ENCODE measurements at places on chromosomes 2 and 18.

GRCh38 chr2:216984937-216985336, 125.1 kb upstream of the TNP1 start:
- no peaks in the 10 kb centered on the region for H3K36me3 ChIP-seq
- no peak for DNase-seq
- no peak overlapping the region for H3K4me3 ChIP-seq
- H3K27me3 ChIP-seq = no peaks in the 10 kb centered on the region
- H3K4me1 ChIP-seq = no peaks in the 10 kb centered on the region

GRCh38 chr18:32368991-32369390, 101.7 kb downstream of the GAREM1 start:
- H3K27ac ChIP-seq = no peak overlapping the region
- H3K36me3 ChIP-seq = no peaks in the 10 kb centered on the region
- H3K4me1 ChIP-seq = no peaks in the 10 kb centered on the region

GRCh38 chr2:26606847-26607190, 34.3 kb downstream of the CIB4 start:
- no peak overlapping the region for H3K27ac ChIP-seq
- no peaks in the 10 kb centered on the region for H3K4me1 ChIP-seq

DNA sequence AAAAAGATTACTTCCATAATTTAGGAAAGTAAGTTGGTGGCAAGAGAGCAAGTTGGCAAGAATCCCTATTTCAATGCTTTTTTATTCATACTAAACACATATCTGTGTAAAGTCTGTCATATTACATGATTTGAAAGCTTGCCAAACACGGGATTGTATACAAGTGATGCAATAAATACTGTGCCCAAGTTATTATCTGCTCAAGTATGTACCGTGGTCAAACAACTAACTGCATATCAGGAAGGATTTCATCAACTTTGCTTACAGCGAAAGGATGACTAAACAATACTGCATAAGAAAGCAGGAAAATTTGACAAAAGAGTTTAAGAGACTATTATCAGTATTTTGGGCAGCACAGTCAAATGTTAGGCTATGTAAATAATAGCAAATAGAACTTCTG, 69.6 kb upstream of the SCN1A start:
- no peak overlapping the region for H3K27ac ChIP-seq
- no peaks in the 10 kb centered on the region for H3K27me3 ChIP-seq
- H3K4me1 ChIP-seq = no peaks in the 10 kb centered on the region
- no peak overlapping the region for H3K4me3 ChIP-seq
- no peaks in the 10 kb centered on the region for H3K36me3 ChIP-seq

- H3K4me3 ChIP-seq = no peak overlapping the region
- no peak overlapping the region for H3K27ac ChIP-seq
- no peaks in the 10 kb centered on the region for H3K36me3 ChIP-seq
- DNase-seq = no peak
- H3K4me1 ChIP-seq = no peaks in the 10 kb centered on the region
Measured at GRCh38 chr2:39870871-39871270, 91.8 kb upstream of the THUMPD2 start.

- no peak overlapping the region for H3K4me3 ChIP-seq
- H3K4me1 ChIP-seq = no peaks in the 10 kb centered on the region
- H3K36me3 ChIP-seq = no peaks in the 10 kb centered on the region
- H3K27me3 ChIP-seq = no peaks in the 10 kb centered on the region
- H3K27ac ChIP-seq = no peak overlapping the region
Measured at GRCh38 chr2:119478188-119478977, 45.9 kb downstream of the SCTR start.

DNA sequence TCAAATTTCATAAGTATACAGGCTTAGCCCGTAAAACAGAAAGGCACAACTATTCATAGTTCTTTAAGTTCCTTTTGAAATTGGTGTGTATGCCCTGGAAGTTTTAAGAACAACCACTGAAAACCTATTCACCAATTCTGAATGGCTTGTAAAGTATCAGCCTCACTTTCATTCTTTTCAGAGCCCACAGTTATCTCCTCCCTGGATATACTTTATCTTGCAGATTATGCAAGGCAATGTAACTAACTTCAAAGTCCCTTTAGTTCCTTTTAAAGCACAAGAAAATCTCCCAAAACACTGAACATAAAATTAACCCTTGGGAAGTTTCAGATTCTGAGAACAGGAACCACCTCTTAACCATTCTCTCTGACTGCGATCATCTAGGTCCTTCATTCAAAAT, 1.1 kb downstream of the STRN start:
- H3K27me3 ChIP-seq = no peaks in the 10 kb centered on the region
- no peaks in the 10 kb centered on the region for H3K36me3 ChIP-seq
- H3K4me1 ChIP-seq = peaks cover 8% of the 10 kb centered on the region
- peak overlapping the region; percentile 83 for H3K4me3 ChIP-seq

GRCh38 chr2:3192920-3193319, 184.7 kb downstream of the EIPR1 start:
- DNase-seq = no peak
- peaks cover 37% of the 10 kb centered on the region for H3K36me3 ChIP-seq
- H3K27me3 ChIP-seq = no peaks in the 10 kb centered on the region
- no peak overlapping the region for H3K4me3 ChIP-seq
- no peak overlapping the region for H3K27ac ChIP-seq

DNA sequence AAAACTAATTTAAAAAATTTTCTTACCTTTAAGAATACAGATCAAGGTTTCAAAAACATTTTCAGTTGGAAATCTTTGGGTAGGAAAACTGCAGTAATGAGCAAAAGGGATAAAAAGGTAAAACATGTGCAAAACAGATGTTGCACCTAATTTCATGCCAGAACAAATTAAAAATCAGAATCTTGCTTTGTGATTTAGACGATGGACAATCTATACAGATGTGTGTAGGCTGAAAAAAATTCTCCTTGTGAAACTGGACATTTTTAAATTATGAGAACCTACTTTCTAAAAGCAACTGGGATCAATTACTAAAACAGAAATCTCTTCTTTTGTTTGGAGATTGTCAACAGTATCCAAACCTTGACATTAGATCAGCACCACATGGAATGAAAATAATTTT, 183.2 kb upstream of the ITGA4 start:
- DNase-seq = no peak
- H3K36me3 ChIP-seq = no peaks in the 10 kb centered on the region
- no peak overlapping the region for H3K4me3 ChIP-seq
- peaks cover 7% of the 10 kb centered on the region for H3K4me1 ChIP-seq

- no peaks in the 10 kb centered on the region for H3K36me3 ChIP-seq
- H3K4me1 ChIP-seq = no peaks in the 10 kb centered on the region
- no peaks in the 10 kb centered on the region for H3K27me3 ChIP-seq
- no peak overlapping the region for H3K27ac ChIP-seq
- H3K4me3 ChIP-seq = no peak overlapping the region
Measured at GRCh38 chr2:202822411-202822810, 49.2 kb downstream of the ICA1L start.

- no peak for DNase-seq
- H3K27me3 ChIP-seq = peaks cover 3% of the 10 kb centered on the region
- peak overlapping the region; percentile 58 for H3K4me3 ChIP-seq
- H3K4me1 ChIP-seq = no peaks in the 10 kb centered on the region
Measured at GRCh38 chr2:62506421-62506750, 391 bp upstream of the TMEM17 start.

- H3K4me3 ChIP-seq = no peak overlapping the region
- no peak overlapping the region for H3K27ac ChIP-seq
- H3K27me3 ChIP-seq = no peaks in the 10 kb centered on the region
- no peaks in the 10 kb centered on the region for H3K4me1 ChIP-seq
- no peak for DNase-seq
Measured at GRCh38 chr18:79173742-79174141, 104.5 kb downstream of the ATP9B start.

- no peak overlapping the region for H3K4me3 ChIP-seq
- peaks cover 34% of the 10 kb centered on the region for H3K36me3 ChIP-seq
- H3K4me1 ChIP-seq = peaks cover 14% of the 10 kb centered on the region
Measured at GRCh38 chr2:174624895-174625430, 27.4 kb upstream of the WIPF1 start.

DNA sequence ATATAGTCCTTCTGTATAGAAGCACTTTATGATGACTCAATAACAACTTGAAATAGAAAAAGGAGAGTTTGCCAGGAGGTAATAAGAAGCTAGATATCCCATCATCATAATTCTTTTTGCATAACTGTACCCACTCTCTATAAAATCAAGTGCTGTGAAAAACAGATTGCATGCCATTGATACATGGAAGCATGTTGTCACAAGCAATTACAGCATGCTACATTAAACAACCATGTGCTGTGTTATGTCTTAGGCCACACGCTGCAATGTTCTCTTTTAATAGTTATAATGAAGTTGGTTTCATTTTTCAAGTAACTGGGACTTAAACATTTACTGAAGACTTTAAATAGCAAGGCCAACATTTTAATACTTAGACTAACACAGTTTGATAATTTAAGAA, 264.2 kb downstream of the RPRM start:
- DNase-seq = no peak
- H3K4me3 ChIP-seq = no peak overlapping the region
- no peaks in the 10 kb centered on the region for H3K27me3 ChIP-seq
- H3K27ac ChIP-seq = no peak overlapping the region
- no peaks in the 10 kb centered on the region for H3K36me3 ChIP-seq

DNA sequence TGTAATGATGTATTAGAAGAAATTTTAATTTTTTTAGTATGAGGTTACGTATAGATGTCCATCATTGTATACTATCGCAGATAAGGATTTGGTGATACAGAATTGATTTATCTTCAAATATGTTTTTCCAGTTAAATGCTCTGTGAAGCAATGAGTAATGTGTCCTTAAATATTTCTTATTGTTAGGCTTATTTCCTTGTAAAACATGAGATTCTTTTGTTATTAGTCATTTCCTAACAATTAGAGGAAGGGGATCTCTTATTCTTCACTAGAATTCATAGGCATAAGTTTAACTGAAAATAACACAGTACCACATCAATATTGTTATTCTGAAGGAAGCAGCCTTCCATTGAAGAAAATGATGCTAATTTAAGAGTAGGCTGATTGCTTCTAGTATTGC, 15.5 kb upstream of the OTX1 start:
- no peak for DNase-seq
- no peaks in the 10 kb centered on the region for H3K4me1 ChIP-seq
- no peaks in the 10 kb centered on the region for H3K27me3 ChIP-seq
- no peak overlapping the region for H3K27ac ChIP-seq
- no peaks in the 10 kb centered on the region for H3K36me3 ChIP-seq
- H3K4me3 ChIP-seq = no peak overlapping the region

DNA sequence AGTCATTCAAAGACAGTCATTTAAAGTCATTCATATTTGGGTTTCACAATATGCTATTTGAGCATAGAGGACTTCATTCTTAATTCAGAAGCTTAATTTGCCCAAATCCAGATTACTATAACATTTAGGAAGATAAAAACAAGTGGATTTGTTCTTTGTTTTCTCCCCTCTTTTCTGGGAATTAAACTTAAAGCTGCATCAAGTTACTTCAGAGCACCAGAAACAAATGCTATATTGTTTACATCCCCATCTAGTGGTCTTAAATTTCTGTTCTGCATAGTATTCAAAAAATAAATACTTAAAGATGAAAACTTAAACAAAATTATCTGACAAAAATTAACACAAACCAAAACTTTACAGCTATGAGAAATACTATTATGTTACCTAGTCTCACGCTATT, 34.7 kb upstream of the MARCHF7 start:
- H3K27me3 ChIP-seq = no peaks in the 10 kb centered on the region
- no peak for DNase-seq
- H3K4me1 ChIP-seq = no peaks in the 10 kb centered on the region
- no peak overlapping the region for H3K27ac ChIP-seq
- no peak overlapping the region for H3K4me3 ChIP-seq

DNA sequence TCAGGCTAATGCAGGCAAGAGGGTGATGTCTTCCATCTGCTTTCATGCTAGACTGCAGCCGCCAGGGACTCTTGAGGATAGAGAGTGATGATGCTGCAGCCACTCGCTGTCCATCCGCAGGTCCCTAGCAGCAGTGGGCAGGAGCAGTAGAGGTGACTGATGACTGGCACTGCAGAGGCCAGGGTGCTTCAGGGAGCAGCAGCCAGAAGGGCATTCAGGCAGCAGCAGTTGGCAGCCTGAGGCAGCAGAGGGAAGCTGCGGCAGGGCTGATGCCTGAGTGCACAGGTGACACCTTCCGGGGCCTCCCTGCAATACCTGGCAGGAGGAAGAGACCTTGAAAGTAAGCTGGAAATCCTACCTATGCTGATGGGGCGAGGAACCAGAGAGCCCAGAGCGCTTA, 214.2 kb downstream of the ICOS start:
- DNase-seq = no peak

DNA sequence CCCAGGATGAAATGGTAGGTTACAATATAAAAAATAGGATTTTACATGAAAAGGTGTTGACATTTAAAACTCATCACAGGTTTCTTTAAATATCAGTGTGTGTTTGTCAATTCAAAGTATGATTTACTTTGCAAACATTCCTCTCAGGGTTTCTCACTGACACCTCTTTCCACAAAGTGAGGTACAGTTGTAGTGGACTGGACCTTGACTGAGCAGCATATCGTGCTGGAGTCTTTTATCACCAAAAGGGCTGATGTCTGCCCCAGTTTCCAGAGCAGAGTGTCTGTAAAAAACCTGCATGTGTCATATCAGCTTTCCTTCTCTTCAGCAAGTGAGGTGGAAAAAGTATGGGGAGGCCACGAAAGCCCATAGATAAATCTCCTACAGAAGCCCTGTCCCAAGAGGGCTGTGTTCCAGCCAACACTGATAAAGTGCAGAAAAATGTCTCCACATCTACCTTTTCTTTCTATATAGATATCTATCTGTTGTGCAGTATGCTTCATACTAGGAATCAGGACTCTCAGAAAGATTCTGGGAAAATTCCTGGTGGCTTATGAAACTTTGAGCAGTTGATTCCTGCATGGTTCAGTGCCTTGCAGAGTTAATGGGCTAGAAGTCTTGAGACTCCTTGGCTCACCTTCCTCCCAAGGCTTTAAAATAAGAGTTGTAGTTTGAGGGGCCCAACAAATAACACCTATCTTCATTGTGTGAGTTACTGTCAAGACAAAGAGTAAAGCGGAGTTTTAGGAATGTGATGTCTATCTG, 6.9 kb downstream of the ACYP2 start:
- no peaks in the 10 kb centered on the region for H3K4me1 ChIP-seq
- no peaks in the 10 kb centered on the region for H3K36me3 ChIP-seq
- no peak overlapping the region for H3K27ac ChIP-seq
- no peaks in the 10 kb centered on the region for H3K27me3 ChIP-seq
- no peak overlapping the region for H3K4me3 ChIP-seq

GRCh38 chr2:47735136-47735869, 47.6 kb upstream of the MSH6 start:
- H3K36me3 ChIP-seq = no peaks in the 10 kb centered on the region
- H3K27ac ChIP-seq = no peak overlapping the region
- no peak for DNase-seq
- no peaks in the 10 kb centered on the region for H3K4me1 ChIP-seq
- no peaks in the 10 kb centered on the region for H3K27me3 ChIP-seq
- no peak overlapping the region for H3K4me3 ChIP-seq

DNA sequence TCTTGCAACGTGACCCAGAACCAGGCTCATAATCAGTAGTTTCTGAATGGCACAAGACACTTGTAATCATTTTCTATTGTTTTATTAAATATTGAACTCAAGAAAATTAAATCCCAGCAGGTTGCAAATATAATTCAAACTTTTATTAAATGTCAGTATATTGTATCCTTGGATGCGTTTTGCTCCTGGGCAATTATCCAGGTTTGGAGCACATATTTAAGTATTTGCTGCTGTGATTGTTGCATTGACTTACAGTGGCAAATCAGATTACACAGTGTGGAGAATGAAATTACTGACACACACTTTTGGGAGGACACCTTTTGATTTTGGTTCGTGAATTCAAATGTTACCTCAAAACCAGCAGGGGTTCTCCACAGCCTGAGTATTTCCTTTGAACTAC, 27.1 kb upstream of the TMEM178A start:
- H3K27ac ChIP-seq = no peak overlapping the region
- H3K4me1 ChIP-seq = no peaks in the 10 kb centered on the region
- H3K36me3 ChIP-seq = no peaks in the 10 kb centered on the region
- H3K27me3 ChIP-seq = no peaks in the 10 kb centered on the region
- no peak for DNase-seq
